HT1080 (cell line): ENCODE measurements at places on chromosomes 12 and 14. TPM values are rescaled to one million over a fixed set of nuclear protein-coding genes. Genes with fewer than 3 reads are reported as not detected.
A peak's percentile ranks its signal among the peaks of the same experiment; 100 is the strongest.

DNA sequence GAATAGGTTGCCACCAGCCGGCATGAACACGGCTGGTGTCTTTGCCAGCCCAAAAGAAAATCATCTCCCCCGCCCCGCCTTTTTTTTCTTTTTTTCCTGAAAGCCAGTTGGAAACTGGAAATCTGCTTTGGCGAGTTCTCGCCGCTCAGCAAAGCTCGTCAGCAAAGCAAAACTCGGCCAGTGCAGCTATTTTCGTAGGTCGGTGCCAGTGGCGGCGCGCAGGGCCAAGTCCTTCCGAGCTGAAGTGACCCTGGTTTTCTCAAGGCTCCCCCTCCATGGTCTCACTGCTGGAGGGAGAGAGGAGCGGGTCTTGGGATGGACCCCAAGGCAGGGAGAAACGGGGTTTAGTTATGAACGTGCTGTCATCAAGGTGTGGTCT lies 248.4 kb upstream of the RTL1 start:
- no peak for DNase-seq

Gene FICD
- total RNA-seq, result 4.7 and 5.3 TPM in 2 replicates

DNA sequence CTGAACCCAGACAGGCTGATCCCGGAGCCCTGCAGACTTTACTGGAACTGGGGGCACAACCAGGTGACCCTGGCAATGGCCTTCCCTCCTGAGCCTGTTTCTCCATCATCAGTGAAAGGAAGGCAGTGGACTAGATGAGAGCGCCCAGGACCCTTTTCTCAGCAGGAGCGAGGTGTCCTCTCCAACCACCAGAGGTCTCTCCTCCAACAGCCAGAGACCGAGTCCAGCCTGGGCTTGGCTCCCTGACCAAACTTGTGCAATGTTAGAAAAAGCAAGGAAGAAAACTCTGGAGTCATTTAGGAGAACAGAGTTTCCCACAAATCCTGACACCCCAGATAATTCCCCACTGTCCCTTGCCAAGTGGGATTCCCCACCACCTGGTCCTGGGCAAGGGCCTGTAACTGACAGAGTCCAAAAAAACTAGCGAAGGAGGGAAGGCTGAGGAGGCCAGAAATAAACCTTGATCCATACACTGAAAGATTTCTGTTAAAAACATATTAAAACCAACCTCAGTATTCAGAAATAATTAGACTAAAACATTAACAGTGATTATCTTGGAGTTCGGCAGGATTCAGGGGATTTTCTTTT lies 9.0 kb downstream of the RPS6KL1 start:
- peak; percentile 65 for DNase-seq

Gene SINHCAF
- 41.9 and 51.8 TPM in 2 replicates for total RNA-seq

GRCh38 chr12:124363353-124363965 lies 68.6 kb downstream of the RFLNA start:
- no peak for DNase-seq

GRCh38 chr14:72883961-72884360 lies 9.9 kb downstream of the DPF3 start:
- DNase-seq, result peak; percentile 58

DNA sequence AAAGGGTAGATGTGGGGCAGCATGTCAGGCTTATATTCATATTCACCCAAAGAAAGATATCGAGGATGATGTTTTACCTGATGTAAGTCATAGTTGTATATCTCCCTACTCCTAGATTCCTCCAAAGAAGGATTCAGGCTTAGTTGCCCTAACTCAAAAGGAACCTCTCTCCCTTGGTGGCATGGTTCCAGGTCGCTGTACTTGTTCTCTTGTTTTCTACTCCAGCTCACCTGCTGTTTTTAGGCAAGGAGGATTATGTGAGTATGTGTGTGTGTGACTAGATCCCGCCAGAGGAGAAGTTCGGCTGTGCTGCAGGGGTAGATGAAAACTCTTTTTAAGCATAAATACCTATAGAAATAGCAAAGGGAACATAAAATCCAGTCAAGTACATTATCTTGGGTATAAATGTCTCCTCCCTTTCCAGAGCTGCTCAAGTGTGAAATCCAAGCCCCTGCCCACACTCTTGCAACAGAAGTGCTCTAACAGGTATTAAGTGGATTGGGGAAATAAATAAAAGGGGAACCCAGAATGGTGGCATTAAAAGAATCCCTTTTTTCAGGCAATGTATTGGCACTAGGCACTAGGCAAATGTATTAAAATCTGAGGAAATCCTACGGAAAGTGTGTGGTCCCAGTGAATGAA lies 375.7 kb downstream of the ZFP36L1 start:
- no peak for DNase-seq

GRCh38 chr12:48028541-48029431 lies 24.5 kb upstream of the COL2A1 start:
- no peak for DNase-seq

GRCh38 chr14:91586410-91586809 lies 76.3 kb upstream of the PPP4R3A start:
- no peak for DNase-seq

DNA sequence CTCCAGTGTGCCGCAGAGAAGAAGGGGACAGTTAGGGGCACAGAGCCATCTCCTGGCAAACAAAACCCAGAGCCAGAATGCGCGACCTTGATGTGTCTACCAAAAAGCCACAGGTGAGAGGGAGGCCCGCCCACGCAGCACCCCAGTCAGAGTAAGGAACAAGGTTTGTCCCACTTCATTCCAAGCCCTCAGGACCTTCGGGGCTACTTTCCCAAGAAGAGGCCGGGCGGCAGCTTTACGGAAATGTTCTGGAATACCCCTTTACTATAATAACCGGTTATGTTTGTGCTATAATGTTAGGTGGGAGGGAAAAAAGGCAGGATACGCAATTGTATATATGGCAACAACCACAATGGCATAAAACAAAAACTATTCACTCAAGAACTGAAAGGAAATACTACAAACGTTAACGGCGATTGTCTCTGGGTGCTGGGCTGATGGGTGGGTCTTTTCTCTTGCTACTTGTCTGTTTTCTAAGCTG lies 12.3 kb downstream of the CCDC88C start:
- no peak for DNase-seq

Gene KIF5A
- not detected in 2 replicates for total RNA-seq

Gene TMEM52B
- total RNA-seq, result 0.07 TPM in 1 of 2 replicates, not detected in the other

DNA sequence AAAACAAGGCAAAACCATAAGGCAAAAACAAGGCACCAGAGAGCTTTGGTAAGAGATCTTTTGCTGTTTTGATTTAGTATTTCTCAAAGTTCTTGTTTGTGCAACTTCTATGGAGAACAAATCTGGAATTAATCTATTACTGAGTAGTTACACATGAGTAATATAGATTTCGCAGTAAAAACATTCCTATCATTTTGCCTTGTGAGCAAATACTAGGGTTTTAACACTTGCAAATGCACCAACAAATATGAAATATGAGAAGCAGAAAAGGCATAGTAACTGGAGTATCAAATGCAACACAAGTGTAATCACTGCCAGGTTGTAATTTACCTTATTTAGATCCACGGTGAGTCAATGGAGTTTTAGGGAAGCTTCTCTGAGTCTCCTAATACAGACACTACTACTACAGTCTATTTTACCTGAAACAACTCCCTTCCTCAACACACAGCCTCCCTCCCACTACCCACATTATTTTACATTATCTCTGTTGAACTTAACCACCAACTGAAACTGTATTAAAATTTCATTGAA lies 324.1 kb downstream of the FLRT2 start:
- no peak for DNase-seq
